ENCODE measurements at places on chromosomes 13 and 19. TPM values are rescaled to one million over a fixed set of nuclear protein-coding genes. Genes with fewer than 3 reads are reported as not detected.

The CRLF1 gene
- total RNA-seq: 14.9 TPM

The ZNF865 gene
- 23.4 TPM for total RNA-seq

The SIGLECL1 gene
- total RNA-seq: not detected

The ZSCAN4 gene
- total RNA-seq: not detected

All from gastrocnemius medialis (tissue), 4 donors.